Fibroblast of mammary gland (primary cell): ENCODE measurements at places on chromosomes 12 and 14.

GRCh38 chr14:72075649-72076334, 143.6 kb downstream of the RGS6 start:
- DNase-seq: no peak

- no peak for DNase-seq
Observed at GRCh38 chr12:93938317-93938716, 210.1 kb upstream of the PLXNC1 start.

- DNase-seq: peak; percentile 94
Observed at GRCh38 chr14:53368711-53369201, 215.6 kb upstream of the DDHD1 start.

GRCh38 chr12:124805876-124806668, 57.6 kb downstream of the SCARB1 start:
- no peak for DNase-seq

GRCh38 chr12:49428793-49429192, 61.5 kb downstream of the SPATS2 start:
- peak; percentile 82 for DNase-seq

GRCh38 chr12:94434171-94434570, 25.5 kb downstream of the CEP83 start:
- peak; percentile 22 for DNase-seq

GRCh38 chr14:90332271-90332584, 487 bp upstream of the NRDE2 start:
- DNase-seq: no peak

DNA sequence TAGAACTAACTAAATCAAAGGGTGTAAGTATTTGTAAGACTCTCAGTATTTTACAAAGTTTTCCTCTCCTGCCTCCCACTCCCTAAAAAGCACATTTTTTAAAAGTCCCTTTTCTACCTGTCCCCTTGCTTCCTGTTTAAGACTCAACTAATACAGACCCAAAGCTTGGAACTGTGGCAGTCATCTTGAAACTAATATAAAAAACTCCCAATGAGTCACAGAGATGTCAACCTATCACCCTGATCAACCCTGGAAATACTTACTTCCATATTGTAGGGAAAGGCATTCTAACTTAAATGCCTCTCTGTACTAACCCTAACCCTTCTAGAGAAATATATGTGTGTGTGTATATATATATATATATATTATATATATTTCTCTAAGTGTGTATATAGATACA, 184.8 kb downstream of the SPTSSA start:
- no peak for DNase-seq
